Stimulated activated CD8-positive, alpha-beta memory T cell treated with anti-CD3 and anti-CD28 coated beads, Interleukin-7, amount 100 ng/mL, for 1 hour (primary cell): ENCODE measurements at places on chromosomes 1 and 21.

GRCh38 chr1:45570631-45571030, 13.2 kb upstream of the NASP start:
- DNase-seq: no peak

DNA sequence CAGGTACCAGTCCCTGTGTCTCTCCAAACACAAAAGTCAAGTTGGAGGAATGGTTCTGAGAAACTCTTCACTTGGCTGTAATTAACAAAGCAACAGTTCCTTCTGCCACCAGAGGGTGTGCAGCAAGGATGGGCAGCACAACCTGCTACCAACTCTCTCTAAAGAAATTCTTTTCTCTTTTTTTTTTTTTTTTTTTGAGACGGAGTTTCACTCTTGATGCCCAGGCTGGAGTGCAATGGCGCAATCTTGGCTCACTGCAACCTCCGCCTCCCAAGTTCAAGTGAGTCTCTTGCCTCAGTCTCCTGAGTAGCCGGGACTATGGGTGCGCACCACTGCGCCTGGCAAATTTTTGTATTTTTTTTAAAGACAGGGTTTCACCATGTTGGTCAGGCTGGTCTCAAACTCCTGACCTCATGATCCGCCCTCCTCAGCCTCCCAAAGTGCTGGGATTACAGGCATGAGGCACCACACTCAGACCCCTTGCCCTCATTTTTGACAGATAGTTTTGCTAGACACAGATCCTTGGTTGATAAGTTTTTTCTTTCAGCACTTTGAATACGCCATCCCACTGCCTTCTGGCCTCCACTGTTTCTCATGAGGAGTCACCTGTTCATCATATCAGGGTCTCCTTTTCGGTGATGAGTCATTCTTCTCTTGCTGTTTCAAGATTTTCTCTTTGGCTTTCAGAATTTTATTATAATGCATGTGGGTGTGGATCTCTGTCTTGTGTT, 12.1 kb upstream of the DEGS1 start:
- DNase-seq: no peak

DNA sequence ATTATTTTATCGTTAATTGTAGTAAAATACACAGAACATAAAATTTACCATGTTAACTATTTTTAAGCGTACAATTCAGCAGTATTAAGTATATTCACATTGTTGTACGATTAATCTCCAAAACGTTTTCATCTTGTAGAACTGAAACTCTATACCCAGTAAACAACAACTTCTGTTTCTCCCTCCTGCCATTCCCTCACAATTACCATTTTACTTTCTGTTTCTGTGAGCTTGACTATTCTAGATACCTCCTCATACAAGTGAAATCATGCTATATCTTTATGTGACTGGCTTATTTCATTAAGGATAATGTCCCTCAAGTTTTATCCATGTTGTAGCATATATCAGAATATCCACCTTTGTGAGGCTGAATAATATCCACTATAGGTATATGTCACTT, 156.8 kb downstream of the ST6GALNAC3 start:
- no peak for DNase-seq

DNA sequence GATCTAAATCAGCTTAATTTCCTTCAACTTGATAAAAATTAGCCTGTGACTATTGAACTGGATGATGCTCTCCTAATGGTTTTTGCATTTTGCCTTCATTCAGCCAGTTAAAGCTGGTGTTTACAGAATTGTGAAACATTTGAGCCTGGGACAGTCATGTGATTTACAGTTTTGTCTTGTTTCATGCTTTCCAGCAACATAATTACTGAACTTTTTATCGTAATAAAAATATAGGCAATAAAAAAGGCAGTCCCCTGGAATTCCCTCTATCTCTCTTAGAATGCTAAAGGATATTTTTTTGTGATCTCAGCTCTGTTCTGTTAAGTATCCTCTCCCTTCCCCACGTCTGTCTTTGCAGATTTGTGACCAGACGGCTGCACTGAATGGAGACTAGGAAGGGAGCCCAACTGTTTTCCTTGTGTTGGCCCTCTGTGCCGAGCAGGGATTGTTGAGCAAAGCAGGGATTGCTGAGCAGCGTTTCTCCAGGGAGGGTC, 70.3 kb upstream of the RGL1 start:
- no peak for DNase-seq

GRCh38 chr1:30834253-30834652, 74.3 kb downstream of the SDC3 start:
- DNase-seq: no peak

GRCh38 chr1:70779571-70779970, 268.0 kb downstream of the PTGER3 start:
- DNase-seq: no peak

- DNase-seq: no peak
These were observed 32.6 kb downstream of the ZBED6 start for GRCh38 chr1:203828002-203828401.
